ENCODE measurements at places on chromosomes 12 and 14.

- DNase-seq: no peak
Measured at GRCh38 chr12:113838896-113839295, 127.2 kb downstream of the RBM19 start.

DNA sequence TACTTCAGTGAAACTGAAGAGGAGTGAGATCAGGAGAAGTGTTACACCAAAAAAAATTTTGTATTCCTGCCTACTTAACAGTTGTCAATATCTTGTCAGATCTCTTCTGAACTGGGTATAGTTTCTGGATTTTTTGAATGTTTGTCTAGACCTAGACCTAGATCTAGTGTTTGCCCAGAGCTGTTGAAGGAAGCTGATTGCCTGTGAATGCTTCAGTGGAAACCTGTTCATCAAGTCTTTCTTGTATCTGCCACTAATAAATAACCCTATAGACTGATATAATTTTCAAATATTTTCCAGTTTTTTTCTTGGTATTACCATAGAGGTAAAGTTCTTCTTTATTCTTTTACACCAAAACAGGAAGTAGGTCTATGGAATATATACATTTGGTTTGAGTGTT, 781.5 kb upstream of the FBXO33 start:
- DNase-seq: no peak

DNA sequence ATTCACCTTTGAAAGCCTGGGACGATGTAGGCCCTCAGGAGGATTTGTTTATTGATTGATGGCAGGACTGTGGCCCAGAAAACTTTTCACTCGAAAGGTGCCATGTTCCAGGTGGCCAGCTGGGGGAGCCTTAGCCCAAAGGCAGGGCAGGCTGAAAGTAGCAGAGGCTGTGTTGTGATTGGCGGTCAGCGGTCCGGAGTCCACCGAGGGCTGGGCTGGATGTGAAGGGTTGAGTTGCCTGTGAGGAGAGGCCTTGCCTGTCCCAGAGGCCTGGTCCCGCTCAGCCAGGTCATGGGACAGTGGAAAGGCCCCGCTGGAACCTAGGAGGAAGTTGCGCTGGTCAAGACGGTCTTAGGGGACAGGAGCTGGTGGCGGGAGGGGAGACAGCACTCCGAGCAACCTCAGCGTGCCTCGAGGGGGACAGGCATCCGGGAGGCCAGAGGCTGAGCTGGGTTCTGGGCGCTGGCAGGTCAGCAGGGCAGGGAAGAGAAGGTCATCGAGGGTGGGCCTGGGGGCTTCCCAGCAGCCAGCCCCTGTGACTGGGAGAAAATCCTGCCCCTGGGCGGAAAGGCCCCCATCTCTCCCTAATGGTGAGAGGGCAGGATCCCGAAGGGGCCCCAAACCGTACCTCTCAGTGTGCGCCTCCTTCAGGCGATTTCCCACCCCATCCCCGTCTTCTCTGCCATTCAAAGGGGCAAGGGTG, 26.3 kb downstream of the CMA1 start:
- DNase-seq: no peak

DNA sequence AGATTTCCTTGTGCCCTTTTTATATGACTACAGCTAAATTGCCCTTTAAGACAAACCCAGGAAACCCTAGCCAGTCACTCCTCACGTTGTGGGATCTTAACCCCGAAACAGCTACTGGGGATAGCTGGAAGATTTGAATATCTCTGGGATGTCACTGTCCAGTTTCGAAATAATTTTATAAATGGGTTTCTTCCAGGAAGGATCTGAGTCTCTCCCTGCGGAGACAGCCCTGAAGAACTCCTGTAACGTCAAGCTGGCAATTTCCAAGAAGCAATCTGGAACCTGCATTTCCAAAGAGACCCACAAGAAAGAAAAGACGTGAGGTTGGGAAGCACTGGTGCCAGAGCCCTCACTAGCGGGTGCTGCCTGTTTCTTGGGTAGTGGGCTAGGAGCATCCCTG, 20.9 kb downstream of the PROX2 start:
- DNase-seq: no peak

DNA sequence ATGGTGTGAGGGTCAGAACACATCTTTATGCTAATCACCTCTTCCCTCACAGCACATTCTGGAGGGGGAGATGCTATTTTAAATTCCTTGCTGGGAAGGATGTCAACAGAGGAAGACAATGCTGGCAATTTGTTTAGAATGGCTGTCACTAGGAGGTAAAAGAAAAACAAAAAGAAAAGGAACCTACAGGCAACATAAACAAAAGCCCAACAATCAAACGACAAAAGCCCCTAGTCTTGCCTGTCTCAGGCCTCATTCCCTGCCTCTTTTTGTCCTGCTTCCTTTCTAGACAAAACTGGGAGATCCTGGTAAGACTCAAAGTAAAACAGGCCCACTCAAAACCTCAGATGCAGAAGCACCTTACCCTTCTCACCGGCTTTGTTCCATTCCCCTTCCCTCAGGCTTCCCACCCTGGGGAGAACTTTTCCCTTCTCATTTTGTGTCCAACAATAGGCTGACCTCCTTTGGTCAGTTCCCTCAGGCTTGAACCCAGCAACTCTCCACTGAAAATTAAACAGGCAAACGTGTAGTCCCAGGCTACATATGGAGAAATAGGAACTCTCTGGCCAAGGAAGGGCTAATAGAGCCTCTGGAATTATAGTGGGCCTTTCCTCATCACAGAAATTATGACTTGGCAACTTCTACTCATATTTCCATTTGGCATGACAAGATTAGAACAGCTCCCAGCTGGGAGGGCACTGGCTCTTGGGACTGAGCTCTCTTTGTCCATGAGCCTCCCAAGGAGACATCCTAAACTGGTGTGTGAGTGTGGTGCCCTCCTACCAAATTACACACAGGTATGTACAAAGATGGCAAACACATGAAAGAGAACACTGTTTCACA, 193.0 kb downstream of the MON2 start:
- no peak for DNase-seq

- DNase-seq: no peak
Measured at GRCh38 chr12:1590221-1590979, 4.0 kb downstream of the FBXL14 start.

DNA sequence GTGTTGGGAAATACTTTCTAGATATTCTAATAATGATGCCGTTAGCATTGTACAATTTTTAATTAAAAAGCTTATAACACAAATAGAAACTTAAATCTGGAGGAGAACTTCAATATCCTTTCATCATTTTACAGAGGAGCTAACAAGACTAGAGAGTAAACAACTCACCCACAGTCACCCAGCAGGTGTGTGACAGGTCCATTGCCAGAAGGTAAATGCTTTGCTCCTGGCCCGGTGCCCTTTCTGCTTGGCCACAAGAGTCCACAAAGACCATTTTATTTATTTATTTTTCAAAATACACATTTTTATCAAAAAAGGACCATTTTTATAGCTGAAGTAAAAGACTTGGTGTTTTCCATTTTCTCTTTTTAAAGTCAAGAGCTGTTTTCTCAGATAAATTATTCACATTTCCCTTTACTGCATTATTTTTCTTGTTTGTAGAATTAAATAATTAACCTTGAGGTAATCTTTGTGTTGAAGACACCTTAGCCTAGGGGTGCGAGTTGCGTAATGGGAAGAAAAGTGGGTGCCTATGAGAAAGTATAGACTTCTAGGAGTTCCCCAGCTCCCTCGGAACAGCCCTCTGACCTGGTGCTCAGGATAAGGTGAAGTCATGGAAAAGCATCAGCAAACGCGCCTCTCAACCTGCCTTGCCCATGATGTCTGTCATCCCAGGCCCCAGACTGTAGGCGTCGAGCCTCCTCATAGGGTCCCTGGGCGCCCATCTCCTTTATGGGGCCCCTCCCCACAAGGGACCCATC, 26.3 kb upstream of the AMIGO2 start:
- DNase-seq: no peak

DNA sequence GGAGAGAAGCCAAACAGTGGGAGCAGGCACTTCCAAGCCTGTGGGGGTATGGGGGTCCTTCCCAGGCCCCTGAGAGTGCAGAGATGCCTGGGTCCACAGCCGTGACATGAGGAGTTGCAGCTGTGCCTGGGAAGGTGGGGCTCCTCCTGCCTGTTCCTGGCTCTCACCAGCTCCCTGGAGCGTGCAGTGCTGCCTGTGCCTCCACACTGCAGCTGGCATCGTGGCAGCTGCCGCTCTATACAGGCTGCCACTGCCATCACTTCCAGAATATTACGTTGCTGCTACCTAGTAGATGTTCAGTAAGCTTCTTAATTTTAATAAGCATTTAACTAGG, 223.7 kb downstream of the KCNC2 start:
- DNase-seq: no peak

- no peak for DNase-seq
Measured at GRCh38 chr12:39199351-39199750, 243.6 kb downstream of the KIF21A start.

GRCh38 chr12:6323340-6323994, 13.0 kb downstream of the PLEKHG6 start:
- peak; percentile 85 for DNase-seq

DNA sequence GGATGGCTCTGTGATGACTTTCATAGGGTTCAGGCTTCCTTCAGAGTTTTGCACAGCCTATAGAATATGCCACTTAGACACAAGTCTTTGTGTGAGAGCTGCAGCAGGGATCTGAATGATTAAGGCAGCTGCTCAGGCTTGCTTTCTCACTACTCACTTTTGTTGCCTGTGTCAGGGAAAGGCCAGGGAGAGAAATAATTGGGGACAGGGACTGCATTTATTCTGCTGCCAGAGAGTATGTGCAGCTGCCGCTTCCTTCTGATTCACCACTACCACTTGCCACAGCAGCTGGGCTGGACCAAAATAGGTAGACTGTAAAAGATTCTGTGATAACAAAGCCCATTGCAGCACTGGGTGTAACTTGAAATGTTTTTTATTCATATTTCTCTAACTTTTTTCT, 49.7 kb downstream of the TRMT5 start:
- DNase-seq: no peak

Measured in HL-60 (cell line).